ENCODE measurements at places on chromosomes 4 and X.
A peak's percentile ranks its signal among the peaks of the same experiment; 100 is the strongest.

- no peak for DNase-seq
These were observed 562.4 kb downstream of the TLL1 start for GRCh38 chr4:166435449-166435848.

GRCh38 chr4:158122501-158122900 lies 50.3 kb downstream of the GASK1B start:
- DNase-seq, result no peak

DNA sequence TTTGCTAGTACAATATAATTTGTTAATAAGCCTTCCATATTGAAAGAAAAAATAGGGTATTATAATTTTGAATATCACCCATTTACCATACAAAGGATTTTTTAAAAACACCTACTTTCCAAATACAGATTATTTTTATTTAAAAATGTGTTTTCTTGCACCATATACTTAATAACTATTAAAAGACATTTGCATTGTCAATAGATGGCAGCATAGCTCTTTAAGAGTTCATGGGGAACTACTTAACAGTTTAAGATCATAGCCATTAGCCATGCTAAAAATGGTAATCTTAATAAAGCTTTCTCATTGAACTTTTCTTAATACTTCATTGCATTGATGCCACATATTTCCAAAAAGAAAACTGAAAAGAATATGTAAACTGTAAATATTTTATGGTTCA lies 1995.9 kb downstream of the C4orf33 start:
- DNase-seq, result no peak

- DNase-seq, result no peak
These were observed 131.7 kb downstream of the REPS2 start for GRCh38 chrX:17078031-17078720.

DNA sequence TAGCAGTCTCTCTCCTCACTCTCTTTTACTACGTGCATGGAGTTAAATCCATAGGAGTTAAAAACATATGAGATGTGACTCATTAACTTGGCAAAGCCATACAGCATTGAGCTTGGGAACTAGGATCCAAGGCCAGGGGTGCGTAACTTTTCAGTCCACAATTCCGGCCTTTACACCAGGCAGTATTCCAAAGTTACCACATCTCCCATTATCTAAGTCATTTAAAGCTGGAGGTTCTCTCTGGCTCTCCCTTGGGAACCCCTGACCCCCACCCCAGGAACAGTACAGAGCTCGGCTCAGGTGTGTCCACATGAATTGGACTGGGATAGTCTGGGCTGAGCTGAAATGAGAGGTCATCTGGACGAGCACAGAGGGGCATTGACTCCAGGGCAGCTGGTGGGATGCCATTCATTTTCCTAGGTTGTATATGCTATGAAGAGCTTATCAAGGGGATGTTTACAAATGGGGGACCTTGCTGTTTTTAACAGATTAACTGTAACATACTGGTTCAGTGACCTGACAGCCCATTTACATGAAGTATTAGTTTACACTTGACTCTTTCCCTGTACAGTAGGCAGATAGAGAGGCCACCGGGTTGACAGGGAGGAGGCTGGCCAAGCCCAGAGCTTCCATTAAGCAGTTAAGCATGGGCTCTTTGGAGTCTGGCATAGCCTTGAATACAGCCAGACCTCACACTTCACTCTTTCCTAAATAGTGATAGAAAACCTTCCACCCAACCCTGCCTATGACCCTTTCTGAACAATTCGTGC lies 128.8 kb downstream of the RAB28 start:
- no peak for DNase-seq

GRCh38 chr4:108465886-108466500 lies 154.4 kb upstream of the RPL34 start:
- DNase-seq, result no peak

DNA sequence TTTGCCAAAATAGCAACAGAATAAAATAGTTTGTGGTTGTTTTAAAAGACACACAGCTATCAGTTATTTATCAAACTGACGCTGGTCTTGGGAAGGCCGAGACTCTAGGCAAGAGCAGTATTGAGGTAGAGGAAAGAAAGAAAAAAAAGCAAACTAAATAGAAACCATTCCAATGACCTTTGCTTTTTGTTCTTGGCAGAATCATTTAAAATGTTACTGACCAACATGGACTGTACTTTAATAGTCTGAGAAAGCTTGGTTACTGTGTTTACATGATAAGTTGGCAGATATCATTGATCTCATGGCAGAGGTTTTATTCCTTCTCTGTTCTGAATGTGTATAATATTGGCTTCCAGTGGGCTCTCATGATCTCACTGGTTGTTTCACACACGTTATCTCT lies 11.9 kb downstream of the CWH43 start:
- no peak for DNase-seq

DNA sequence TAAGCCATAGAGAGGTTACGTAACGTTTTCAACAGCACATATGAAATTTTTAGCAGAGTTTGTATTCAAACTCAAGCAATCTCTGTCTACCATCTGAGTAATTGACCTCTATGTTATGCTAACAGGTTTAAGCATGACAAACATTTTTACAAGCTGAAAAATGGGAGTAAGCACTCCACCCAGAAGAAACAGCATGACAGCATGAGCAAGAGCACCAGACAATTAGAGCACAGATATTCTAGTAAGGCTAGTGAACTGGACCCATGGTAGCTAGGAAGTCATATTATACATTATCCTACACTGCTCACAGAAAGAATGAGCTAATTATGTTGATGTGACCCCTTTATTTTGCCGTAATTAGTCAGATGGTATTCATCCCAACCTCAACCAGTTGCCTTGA lies 200.5 kb downstream of the PABPC4L start:
- DNase-seq, result no peak

DNA sequence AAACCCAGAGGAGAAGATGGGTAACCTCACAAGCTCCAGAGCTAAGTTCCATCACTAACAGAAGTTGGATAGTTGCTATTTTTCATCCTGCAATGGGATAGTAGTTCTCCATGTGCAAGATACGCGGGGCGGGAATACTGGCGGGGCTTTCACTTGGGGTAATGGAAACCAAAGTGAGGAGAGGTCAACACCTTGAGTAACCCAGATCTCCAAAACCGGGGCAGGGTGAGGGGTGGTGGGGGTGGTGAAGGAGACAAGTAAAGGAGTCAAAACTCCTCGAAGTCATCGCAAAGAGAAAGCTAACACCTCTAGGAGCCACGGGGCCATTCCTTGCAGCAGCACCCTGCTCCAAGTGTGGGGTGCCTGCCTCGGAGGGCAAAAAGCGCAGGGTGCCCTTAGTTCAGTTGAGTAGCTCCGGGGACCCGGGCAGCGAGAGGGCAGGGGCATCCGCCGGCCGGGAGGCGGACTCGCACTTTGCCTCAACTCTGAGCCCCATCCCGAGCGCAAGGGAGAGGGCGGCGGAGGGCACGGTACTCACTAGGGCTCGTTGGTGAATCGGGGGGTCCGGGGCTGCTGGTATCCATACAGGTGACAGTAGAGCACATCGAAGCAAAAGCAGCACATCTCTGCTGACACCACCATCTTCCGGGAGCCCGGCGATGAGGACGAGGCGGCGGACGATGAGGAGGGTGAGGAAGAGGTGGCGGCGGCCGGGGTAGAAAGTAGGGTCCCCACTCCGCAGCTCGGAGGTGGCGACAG lies 645 bp downstream of the AMMECR1 start:
- peak; percentile 15 for DNase-seq

- DNase-seq, result no peak
These were observed 122.0 kb downstream of the GLUD2 start for GRCh38 chrX:121169099-121170035.

- DNase-seq, result no peak
These were observed 11.9 kb downstream of the TMPRSS11D start for GRCh38 chr4:67871867-67872266.

- DNase-seq, result no peak
These were observed 25.9 kb downstream of the C4orf50 start for GRCh38 chr4:5992171-5992827.

DNA sequence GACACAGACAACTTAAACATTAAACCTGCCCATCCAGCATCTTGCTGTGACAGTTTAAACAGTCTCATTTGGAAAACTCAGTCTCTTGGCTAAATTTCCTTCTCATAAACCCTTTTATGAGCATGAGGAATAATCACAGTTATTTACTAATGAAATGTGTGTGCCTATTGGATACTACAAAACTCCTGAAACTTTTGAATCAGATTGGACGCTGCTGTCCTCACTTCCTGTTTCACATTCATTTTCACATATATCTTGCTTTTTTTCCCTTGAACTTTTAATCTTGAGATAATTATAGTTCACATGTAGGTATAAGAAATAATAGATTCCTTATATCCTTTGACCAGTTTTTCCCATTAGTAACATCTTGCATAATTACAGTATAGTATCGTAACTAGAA lies 111.7 kb downstream of the CDKL5 start:
- no peak for DNase-seq

DNA sequence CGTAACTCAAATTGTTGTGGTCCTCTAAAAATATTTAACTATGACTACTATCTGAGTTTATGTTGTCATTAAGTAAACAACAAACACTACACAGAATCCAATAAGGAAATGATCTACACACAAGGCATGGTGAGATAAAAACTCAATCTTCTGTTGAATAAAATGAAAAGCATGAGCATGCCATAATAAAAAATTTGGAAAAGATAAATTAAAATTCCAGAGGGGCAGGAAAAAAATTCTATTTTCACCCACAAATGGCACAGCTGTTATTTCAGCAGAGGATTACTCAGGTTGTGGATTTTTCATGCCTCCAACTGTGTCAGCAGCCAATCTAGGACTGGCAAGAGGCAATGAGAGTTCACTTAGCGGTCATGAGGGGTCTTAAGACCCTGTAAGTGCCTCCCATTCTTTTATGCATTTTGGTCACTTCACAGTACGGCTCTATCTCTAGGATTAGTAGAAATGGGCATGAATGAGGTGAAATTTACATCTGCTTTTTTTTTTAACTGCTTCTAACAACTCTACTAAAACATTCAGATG lies 639.8 kb upstream of the DIPK2B start:
- no peak for DNase-seq

GRCh38 chr4:154741922-154742850 lies 1.6 kb upstream of the LRAT start:
- DNase-seq, result no peak

- DNase-seq, result no peak
These were observed 9.4 kb upstream of the PAK3 start for GRCh38 chrX:111086591-111087006.

DNA sequence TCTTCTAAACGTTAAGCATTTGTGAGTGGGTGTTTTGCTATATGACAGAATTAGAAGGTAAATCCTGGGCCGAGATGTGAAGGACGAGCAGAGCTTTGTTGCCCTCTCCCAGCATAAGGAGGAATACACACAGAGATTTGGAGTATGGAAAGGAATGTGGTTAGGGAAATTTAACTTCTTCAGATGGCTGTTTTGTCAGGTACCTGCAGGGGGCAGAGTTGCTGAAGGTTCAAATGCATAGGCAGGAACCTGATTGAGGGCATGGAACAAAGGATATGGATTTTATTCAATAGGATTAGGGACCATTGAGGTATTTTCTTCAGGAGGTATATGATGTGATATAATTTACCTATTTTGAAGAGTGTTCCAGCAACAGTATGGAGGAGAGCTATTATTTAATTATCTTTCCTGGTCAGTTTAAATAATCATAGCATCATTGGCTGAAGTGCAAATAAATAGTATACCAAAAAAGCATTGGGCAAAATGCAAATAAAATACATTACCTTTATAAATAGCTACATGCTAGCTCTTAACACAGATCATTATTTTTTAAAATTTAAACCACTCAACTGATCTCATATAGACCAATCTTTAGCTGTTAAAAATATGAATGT lies 143.6 kb downstream of the SLIT2 start:
- peak; percentile 19 for DNase-seq

All from CD4-positive, alpha-beta T cell treated with Interleukin-21 for 1 hour (primary cell).